ENCODE measurements at places on chromosomes 3 and 15. TPM values are rescaled to one million over a fixed set of nuclear protein-coding genes. Genes with fewer than 3 reads are reported as not detected.

The ANKUB1 gene
- total RNA-seq = not detected

The IL5RA gene
- not detected for total RNA-seq

The ZBTB47 gene
- total RNA-seq = 21.5 TPM

The CHL1 gene
- 2.6 TPM for total RNA-seq

The FBXL22 gene
- 1.4 TPM for total RNA-seq

The KBTBD12 gene
- total RNA-seq = not detected

The DYNLT2B gene
- 8.7 TPM for total RNA-seq
